ENCODE measurements at places on chromosomes 1 and 21.

DNA sequence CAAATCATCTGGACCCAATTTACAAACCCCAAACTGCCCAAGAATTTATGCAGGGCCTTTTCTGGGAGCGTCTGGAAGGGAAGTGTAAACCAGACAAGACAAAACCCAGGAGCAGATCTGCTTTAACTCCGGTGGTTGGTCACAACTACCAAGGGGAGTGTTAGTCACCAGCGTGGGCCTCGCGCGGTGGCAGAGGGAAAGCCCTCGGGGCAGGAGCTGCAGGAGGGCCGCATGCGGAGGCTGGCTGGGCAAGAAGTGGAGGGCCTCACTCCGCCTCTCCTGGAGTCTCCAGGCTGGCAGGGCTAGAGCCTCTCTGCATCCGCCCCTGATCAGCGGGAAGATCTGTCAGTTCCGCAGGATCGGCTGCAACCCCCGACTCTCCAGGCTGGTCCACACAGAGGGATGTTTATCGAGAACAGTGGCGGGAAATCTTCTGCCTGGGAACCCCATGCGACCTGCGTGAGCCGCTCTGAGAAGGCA, 2.0 kb downstream of the COL24A1 start:
- no peak for DNase-seq

DNA sequence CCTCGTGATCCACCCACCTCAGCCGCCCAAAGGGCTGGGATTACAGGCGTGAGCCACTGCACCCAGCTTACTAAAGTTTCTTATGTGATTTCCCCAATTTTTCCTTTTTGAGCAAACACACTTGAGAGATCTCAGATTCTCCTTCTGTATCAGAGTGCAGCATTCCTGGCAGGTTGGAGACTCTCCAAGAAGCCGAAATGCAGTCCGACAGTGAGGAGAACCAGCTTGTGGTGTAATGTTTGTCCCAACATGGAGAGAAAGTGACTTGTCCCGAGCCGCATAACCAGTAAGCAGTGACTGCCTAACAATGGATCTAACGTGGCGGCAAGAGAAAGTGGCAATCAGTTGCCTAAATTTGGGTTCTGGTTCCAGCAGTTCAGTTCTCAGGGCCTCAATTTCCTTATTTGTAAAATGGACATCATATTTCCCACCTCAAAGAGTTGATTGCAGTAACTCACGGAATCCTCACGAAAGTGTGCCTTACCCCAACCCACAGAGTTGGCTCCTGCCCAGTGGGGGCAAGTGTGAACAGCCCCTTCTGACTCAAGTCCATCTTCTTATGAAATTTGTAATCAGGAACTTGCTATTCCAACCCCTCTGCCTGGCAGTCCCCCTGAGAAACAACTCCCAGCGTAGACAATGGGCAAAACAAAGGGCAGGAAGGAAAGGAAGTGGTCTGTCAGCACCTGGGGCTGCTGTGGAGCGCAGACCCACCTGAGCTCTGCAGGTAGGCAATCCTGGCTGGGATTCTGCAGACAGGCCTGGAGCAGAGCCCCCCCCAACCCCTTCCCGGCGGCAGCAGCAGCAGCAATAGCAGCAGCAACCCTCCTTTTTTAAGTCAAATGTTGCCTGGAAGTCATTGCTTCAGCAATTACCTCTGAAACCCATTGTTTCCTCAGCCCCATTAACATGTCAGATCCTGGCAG, 223.6 kb upstream of the POU3F1 start:
- no peak for DNase-seq

DNA sequence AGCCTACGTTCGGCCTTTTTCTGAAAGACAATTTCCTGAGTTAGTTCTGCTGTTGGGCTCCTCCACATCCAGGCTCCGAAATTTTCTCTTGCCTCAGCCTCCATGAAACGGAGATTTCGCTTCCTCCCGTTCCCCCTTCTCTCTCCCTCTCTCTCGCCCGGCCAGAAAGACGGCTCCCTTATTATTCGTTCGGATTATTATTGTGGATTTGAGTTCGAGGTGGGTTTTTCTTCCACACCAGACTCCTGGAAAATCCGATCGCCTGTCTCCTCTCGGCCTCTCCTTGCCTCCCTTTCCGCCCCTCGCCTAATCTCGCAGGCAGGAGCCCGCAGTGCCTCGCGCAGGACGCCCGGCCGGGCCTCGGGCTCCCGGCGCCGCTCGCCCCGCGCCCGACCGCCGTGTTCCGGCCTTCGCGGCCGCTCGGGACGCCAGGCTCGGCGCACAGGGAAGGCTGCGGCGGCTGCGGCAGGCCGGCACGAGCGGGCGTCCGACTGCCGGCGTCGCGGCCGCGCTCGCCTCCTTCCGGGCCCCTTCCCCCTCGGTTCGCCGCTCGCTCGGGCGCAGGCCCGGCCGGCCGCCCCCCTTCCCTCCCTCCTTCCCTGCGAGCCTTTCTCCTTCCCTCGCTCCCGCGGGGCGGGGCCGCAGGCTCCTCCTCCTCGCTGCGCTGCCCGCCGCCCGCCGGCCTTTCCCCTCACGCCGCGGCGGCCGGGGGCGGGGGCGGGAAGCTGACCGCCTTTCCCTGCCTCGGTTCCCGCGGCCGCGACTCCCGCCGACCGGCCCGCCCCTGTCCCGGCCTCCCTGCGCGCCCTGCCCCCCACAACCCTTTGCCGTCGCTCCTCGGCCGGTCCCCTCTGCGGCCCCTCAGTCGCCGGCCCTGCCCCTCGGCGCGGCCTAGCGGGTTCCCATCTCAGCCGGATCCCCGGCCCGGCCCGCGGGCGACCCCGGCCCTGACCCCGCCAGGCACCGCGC, at the start of gene ARHGEF11:
TSS of gene ARHGEF11 (minus strand) at position 493 of the 969 bp plus-strand sequence. CDS start 1,412 bp downstream, outside the sequence.
- peak; percentile 67 for DNase-seq

- DNase-seq, result no peak
These were observed 28.1 kb downstream of the PLXNA2 start for GRCh38 chr1:208216062-208216461.

GRCh38 chr1:203523667-203524066, 29.7 kb downstream of the OPTC start:
- DNase-seq, result no peak

- DNase-seq, result no peak
These were observed 84.5 kb downstream of the COLGALT2 start for GRCh38 chr1:183953031-183953430.

DNA sequence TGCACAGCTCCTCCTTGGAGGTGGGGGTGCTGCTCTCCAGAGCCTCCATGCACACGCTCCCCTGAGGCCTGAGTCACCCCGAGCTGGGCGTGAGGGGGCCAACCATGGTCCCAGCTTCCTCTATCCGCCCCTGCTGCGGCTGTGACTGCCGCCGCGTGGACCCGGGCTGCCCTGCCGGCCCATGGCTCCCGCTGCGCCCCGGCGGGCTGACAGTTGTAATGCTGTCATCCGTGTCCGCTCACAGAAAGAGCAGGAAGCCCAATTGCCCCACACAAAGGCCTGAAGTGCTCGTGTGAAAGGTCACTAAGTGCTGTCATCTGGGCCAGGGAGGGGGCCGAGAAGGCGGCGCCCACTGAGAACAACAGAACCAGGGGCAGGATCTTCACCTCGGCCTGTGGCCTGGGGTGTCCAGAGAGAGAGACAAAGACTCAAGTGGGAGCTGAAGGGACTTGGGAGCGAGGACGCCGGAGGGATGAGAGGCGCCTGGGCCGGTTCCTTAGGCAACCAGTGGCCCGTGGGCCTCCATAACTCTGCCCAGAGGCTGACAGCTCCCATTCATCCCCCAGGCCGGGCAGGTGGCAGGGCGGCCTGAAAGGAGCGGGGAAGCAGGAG, 31.5 kb downstream of the OLIG1 start:
- DNase-seq, result no peak

DNA sequence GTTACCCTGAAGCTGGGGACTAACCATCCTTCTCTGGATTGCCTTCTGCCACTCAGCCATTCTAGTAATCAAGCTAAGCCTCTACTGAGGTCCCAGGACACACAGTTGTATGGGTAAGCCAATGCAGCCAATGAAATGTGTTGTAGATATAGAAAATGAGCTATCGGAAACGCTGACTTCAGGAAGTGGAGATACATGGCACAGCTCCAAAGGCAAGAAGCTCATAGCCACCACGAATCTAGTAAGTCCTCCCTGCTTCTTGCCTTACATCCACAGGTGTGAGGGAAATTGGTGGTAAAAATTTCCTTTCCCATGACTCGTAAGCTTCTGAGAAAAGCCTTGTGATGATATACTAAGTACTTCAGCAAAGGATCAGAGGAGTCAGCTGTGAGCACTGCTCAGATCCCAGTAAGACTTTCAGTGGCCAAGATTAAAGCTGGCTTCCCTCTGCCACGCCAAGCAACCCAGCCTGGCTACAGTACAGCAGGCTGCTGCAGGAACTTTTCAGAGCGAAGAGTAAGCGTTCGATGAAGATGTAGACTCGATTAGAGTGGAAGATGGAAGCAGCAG, 117.7 kb downstream of the SIM2 start:
- DNase-seq, result no peak
